Stimulated activated CD4-positive, alpha-beta T cell treated with anti-CD3 and anti-CD28 coated beads, Interleukin-15, amount 100 ng/mL, for 1 hour (primary cell): ENCODE measurements at places on chromosomes 2 and 18.

DNA sequence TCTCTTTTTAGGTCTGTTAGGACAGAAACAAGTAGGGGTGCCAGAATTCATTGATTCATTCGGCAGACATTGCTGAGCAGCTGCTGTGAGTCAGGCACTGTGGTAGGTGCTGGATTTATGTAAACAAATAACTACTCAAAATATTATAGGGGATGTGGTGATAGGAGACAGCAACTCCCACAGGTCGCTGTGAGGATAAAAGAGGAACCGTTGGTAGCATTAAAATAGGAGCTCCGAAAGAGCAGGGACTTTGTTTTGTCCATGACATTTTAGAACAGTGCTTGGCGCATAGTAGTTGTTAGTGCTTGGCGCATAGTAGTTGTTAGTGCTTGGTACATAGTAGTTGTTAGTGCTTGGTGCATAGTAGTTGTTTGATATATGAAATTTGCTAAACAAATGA, 29.2 kb downstream of the ATP6V1C2 start:
- DNase-seq: no peak

DNA sequence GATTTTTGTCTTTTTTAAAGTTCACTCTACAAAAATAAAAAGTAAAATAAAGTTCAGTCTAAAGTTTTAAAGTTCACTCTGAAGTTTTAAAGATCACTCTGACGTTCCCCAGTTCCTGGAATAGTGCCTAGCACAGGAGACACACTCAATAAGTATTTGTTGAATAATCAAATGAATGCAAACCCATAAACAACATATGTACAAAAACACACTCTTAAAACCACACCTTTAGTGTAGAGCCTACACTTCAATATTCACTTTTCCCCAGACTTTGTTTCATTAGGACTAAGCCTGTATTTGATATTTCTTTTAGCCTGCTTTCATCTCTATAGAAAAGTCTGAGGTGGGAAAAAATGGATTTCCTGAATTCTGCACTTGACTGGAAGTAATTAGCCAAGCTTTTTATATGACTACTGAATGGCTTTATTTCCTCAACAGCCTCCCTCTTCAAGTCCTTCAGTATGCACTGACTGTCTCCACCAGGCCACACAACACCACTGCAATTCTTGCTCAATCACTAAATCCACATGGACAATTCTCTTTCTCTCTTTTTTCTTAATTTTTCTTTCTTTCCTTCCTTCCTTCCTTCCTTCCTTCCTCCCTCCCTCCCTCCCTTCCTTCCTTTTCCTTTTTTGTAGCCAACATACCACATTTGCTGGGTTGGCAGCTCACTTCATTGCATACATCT, 104.6 kb downstream of the SS18 start:
- DNase-seq: no peak

DNA sequence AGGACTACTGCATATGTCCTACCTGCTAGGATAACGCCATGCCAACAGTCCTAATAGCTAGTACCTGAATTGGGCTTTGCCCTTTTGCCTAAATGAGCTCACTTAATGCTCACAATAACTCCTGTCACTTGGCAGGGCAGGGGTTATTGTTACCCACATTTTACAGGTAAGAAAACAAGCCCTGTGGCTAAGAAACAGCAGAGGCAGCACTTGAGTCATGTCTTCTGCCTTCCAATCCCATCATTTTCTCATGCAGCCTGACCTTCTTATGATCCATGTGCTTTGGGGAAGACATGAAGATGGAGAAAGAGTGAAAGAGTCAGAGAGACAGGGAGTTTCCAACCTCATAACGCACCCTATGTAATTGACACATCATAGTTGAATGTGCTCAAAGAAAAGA, 33.6 kb upstream of the LPIN1 start:
- DNase-seq: no peak

DNA sequence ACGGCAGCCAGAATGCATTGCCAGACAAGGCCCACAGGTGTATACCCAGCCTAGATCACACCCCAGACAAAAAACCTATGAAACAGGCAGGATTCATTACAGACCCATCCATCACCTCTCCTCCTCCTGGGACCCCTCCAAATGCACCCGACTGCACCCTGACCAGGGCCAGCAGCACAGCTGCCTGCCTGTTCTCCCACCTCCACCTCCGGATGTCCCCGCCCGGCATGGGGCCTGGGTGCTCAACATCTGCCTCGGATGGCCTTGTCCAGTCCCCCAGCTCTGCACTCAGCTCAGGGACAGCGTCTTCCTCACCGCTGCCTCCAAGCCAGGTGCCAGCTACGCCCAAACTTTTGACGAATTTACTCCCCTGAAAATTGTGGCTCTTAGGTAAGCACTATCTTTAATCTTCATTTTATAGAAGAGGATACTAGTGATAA, 91.1 kb downstream of the TPO start:
- no peak for DNase-seq

GRCh38 chr2:26640331-26640745, 828 bp downstream of the CIB4 start:
- no peak for DNase-seq

GRCh38 chr2:230972046-230972445, 23.9 kb upstream of the SPATA3 start:
- no peak for DNase-seq

- no peak for DNase-seq
Observed at GRCh38 chr18:36321658-36322407, 24.3 kb downstream of the FHOD3 start.

DNA sequence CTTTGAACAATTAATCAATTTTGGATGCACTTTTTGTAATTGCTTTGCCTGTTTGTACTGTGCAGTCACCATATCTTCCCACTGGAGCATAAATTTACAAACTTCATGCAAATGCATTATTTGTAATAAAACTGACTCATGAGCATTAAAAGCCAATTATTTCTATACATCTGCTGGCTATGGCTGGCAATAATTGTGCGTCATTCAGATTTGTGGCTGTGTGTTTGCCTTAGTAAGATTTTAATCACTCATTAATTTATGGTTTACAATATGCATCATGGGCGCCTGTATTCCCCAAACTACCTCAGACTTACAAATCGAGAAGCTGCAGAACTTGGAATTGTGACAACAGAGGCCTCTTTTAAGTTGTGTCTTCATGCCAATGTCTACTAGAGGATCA, 132.4 kb upstream of the TRIB2 start:
- DNase-seq: no peak

DNA sequence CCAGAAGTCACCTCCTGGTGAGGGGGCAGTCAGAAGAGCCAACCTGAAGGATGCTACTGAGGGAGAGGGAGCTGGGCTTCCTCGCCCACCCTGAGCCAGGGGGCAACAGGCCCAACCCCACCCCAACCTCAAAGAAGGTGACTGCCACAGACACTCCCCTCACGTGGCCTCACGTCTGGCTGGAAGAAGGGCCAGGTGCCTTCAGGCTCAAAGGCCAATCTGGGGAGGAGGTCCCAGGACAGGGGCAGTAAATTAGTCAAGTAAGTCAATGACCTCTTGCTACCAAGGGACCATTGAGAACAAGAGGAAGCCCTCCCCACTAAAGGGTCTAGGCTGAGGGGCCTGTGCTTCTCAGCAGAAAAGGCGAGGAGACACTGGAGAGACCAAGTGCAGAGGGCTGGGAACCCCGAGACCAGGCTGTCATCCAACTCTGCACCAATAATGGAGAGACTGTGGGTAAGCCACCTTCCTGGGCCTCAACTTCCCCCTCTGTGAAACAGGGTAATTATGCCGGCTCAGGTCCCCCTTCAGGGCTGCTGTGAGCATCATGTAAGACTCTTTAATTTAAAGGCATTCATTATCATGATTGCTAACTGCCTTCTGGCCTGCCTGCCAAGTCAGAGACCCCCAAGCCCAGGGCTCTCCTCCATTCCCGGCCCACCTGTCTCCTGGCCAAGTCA, 20.2 kb upstream of the TNS1 start:
- no peak for DNase-seq

DNA sequence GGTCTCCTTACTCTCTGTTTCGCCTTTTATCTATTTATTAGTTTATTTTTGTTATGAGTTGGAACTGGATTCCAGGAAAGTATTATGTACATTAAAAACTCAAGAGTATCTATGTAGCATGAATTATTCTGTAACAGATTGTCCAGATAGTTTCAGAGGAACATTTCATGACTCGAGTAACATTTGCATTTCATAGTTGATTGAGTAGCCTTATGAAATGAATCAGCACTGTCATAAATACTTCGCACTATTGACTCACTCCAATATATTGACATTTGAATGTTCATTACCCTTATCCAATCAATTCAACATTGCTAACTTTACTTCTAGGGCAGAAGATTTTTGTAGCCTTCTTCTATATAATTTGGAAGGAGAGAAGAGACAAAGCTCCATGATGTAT, 11.3 kb upstream of the VRK2 start:
- no peak for DNase-seq

DNA sequence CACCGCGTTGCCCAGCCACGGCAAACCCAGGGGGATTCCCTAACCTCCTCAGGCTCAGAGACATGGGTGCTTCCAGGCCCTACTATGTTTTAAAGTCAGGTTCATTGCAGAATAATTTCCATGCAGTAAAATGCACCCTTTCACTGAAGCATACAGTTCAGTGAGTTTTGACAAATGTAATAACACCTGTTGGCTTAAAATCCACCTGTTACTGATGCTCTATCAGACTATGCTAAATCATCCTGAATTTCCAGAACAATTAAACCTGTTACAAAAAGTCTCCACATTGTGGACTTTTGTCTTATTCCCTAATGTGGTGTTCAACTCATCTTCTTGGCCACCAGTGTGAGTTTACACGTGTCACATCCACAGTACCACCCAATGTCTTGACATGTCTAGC, 147.0 kb upstream of the ACAA2 start:
- no peak for DNase-seq

- no peak for DNase-seq
Observed at GRCh38 chr2:232438951-232439757, 16.8 kb upstream of the ALPI start.

DNA sequence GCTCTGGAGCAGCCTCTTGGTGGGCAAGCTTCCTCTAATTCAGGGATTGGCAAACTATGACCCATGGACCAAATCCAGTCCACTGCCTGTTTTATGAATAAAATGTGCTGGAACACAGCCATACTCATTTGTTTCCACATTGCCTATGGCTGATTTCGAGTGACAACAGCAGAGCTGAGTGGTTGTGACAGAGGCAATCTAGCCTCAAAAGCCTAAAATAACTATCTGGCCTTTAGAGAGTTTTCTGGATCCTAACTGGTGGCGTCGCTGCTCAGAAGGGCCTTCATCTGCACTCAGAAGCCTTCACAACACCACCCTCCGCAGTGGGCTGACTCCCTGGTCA, 147.1 kb downstream of the CCBE1 start:
- DNase-seq: no peak
